ENCODE measurements at places on chromosomes 2 and 18.

DNA sequence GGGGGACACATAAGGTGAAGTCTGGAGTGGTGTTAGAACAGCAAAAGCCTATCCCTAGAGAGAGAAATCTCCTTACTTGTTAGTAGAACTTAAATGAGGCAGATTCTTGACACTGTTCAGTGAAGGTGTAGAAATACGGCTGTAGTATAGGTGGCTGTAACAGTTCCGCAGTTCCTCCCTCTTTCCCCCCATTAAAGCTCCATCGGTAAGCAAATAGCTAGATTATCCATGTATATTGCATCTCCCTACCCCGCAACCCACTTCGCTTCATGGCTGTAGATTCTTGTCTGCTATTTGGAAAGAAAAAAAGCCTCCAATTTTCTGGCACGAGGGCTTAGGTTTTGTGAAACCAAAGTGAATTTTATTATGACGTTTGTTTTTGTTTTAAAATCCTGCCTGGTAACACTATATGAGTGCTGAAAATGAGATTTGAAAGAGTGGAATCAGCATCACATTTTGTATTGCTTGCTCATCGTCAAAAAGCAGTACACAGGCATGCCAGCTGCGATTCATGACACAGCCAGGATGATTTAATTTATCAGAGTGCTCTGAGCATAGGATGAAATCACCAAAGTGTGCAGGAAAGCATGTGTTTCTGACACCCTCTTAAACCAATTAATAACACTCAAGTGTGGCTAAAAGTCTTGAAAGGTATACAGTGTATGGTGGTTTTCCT is 1.4 kb downstream of the FAM171B start:
- DNase-seq: no peak

DNA sequence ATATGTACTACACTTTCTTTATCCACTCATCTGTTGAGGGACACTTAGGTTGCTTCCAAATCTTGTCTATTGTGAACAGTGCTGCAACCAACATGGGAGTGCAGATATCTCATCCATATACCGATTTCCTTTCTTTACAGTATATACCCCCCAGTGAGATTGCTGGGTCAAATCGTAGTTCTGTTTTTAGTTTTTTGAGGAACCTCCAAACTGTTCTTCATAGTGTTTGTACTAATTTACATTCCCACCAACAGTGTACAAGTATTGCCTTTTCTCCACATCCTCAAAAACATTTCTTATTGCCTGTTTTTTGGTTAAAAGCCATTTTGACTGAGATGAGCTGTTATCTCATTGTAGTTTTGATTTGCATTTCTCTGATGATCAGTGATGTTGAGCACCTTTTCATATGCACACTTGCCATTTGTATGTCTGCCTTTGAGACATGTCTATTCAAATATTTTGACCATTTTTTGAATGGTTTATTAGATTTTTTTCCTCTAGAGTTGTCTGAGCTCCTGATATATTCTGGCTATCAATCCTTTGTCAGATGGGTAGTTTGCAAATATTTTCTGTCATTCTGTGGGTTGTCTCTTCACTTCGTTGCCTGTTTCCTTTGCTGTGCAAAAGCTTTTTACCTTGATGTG is 12.2 kb downstream of the PLEK start:
- DNase-seq: no peak

GRCh38 chr2:168573128-168573903 is 117.2 kb downstream of the CERS6 start:
- DNase-seq: no peak

DNA sequence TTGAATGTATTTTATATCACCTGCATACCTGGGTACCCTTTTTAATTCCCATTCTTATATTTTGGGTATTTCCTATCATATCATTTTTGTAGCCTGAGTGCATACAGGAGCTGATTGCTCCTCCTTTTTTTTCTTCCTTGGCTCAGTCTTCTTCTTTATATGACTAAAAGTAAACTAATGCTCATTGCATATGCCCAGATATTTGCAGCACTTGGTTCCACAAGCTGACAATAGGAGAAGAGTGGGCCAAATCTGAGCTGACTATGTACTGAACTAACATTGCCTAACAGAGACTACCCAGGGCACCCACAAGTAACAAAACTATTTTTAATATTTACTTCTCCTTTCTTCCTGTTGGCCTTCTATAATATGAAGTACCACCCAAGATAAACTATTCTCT is 131.7 kb upstream of the SPOPL start:
- DNase-seq: no peak

DNA sequence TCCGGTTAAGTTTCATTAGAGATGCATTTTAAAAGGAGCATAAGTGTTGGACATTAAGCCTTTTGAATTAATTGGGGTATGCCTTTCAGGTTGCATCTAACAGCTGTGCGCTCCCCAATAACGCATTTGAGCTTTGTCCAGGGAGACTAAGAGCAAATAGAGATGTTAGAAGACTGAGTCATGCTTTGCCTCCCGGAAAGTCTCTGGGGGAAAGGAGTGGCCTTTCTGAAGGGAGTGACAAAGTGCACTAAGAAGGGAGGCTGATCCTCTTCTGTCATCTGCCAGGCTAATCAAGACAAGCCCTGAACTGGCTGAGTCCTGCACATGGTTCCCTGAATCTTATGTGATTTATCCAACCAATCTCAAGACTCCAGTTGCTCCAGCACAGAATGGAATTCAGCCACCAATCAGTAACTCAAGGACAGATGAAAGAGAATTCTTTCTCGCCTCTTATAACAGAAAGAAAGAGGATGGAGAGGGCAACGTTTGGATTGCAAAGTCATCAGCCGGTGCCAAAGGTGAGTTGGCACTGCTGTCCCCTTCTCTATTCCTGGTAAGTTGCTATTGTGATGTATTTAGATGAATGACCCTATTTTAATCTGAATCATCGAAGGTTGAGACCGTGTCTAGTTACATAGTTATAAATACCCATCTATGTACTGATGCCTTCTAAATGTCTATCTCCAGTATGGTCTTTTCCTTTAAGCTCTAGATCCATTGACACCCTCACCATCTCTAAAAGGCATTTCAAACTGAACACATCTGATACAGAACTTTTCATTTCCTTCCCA is 12.1 kb downstream of the TTL start:
- no peak for DNase-seq

- no peak for DNase-seq
Observed at GRCh38 chr2:222998459-222998858, 53.5 kb upstream of the KCNE4 start.

DNA sequence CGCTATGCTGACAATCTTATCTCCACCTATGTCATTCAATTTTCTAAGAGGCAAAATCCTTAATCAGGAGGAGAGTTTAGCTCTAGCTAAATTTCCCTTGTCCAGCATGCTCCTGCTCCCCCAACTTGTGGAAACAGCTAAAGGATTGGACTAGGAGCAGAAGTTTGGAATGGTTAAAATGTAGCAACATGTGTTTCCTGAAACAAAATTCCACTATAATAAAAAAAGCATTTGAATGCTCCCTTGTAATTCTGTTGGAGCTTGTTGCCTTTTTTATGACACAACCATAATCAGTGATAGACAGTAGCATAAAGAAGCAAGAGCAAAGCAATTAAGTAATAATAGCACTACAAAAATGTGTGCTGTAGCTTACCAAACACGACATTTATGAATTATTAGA is 6.9 kb downstream of the ACTR3 start:
- no peak for DNase-seq

DNA sequence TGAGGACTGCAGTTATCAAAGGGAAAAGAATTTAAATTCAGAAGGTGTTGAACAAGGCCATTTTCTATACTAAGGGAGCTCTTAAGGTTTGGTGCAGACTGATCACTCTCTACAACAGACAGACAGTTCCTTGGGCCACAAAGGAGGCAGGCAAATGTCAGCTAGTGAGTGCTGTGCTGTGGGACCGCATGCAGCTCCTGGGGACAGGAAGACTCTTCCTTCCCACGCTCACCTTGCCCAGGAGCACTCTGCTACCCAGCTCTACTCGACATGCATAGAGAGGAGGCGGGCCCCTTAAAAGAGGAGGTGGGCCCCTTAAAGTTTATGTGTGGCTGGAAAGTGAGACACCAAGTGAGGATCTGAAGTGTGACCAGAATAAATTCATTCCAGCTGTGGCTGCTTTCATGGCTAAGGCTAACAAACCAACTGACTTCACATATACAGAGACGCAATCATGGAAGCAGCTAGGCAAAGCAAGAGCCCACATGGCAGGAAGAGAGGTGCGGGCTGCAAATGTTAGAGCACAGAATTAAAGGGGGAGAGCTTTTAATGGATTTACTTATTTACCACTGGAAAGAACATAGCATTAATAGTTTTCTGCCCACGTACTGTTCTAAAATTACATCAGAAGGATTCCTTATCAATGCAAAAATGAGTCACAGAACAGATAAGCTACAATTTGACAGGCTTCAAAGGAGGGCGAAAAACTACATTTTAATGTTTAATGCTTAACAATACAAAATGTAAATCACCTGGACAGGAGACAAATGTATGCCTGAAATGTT is 101.4 kb upstream of the RNU4ATAC start:
- no peak for DNase-seq

DNA sequence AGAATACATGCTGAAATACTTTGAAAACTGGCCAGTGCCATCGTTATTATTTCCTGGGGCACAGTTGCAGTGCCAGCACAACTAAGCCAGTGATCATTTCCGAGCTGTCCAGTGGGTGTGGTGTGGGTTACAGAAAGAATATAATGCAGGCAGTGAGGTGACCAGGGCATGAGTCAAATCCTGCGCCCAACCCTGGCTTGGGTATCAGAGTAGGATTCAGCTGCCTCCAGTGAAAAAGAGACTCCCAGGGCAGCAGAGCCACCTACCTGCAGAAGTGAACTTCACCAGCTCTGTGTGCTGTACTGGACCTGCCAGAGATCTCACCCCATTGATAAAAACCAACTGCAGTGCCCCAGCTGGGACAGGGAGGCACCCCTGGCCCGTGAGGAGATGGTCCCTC is 18.0 kb downstream of the SLC9A2 start:
- no peak for DNase-seq

DNA sequence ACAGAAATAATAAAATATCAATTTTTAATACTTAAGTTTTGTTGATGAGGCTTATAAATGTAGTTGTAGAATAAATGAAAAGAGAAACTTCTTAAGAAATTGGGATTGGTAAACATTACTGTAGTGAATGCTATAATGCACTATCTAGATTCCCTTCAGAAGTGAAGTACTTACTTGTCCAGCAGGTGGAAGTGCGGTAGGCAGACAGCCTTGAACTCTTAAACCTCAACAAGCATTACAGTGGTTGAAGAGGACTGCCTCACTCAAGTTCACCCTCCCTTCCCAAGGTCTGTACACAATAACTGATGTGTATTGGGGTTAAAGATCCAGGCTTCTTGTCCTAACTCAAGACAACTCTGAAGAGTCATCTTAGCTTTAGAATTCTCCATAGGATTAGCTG is 931.0 kb upstream of the LRRTM1 start:
- DNase-seq: no peak

DNA sequence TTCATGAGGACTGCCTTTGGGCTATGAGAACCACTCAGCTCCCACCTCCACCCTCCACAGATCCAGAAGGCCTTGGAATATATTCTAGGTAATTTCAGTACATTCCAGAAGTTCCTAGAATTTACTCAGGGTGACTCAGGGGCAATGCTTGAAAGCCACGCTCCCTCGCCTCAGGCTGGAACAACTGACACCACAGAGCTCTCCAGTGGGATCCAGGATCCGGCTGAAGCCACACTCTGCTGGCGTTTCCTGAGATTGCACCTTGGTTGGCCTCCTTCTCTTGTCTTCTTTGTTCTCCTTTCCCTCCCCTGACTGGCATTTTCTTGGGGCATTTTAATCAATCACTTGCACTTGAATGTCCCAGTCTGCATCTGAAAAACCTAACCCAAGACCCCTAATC is 92.6 kb upstream of the KCNE4 start:
- DNase-seq: no peak

DNA sequence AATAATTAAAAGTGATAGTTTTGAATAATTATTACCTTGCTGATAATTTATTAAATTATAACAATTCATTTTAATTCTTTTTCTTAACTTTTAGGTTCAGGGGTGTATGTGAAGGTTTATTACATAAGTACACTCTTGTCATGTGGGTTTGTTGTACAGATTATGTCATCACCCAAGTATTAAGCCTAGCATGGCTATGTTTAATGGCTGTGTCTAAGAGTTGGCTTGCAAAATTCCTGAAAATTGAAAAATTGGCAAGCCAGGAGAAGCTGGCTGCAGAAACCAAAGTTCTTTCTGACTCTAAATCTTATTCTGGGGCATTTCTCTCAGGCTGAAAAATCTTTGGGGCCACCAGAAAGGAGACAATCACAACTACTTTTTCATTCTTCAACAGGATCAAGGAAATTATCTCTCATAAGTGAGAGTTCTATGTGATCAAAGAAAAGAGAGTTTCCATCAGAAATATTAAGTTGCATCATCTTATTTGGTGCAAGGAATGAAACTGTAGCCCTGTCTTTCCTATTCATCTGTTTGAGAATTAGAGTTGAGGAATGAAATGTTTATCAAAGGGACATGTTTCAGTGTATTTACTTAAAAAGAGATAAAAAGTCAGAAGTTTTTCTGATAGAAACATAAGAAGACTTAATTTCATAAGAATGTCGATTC is 412.1 kb upstream of the CDH2 start:
- DNase-seq: no peak

GRCh38 chr18:5527603-5528002 is 16.2 kb downstream of the EPB41L3 start:
- no peak for DNase-seq

GRCh38 chr2:177429688-177430325 is 37.2 kb downstream of the AGPS start:
- DNase-seq: no peak

GRCh38 chr2:160402501-160402900 is 91.1 kb downstream of the RBMS1 start:
- DNase-seq: no peak

DNA sequence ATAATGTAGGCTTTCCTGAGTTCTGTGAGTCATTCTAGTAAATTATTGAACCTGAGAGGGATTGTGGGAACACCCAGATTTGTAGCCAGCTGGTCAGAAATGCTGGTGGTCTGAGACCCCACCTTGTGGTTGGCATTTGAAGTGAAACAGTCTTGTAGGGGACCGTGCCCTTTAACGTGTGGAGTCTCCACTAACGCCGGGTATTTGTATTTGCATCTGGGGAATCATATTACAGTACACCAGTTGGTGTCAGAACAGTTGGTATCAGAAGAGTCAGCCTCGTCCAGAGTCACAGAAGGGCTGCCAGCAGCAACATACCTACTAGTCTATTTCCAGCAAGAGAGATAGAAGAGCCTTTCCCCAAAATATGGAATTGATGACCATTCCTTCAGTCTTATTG is 38.3 kb upstream of the PTPN4 start:
- DNase-seq: no peak

DNA sequence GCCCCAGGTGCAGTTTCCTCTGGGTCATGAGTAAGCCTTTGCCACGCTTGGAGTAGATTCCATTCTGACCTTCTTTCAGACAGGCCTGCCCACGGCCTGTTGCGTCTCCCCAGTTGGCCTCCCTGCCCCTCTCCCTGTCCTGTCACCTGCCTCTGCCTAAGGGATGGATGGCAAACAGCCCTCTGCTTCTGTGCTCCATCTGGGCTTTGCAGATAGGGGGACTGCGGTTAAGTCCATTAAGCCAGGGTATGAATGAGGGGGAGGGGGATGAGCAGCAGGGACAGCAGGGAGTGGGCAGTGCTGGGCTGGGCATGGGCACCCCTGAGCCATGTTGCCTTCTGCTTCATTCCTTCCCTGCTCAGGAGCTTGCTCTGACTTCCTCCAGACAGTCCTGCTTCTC is 37.6 kb upstream of the B3GNT7 start:
- no peak for DNase-seq

All from NCI-H187 (cell line).